ENCODE measurements at places on chromosomes 1 and 21.

- peak; percentile 17 for DNase-seq
Observed at GRCh38 chr1:193229136-193229535, 42.7 kb upstream of the B3GALT2 start.

GRCh38 chr1:198480876-198481275 lies 59.6 kb downstream of the ATP6V1G3 start:
- DNase-seq, result no peak

- DNase-seq, result peak; percentile 51
Observed at GRCh38 chr1:173249349-173249748, 42.2 kb upstream of the TNFSF4 start.

DNA sequence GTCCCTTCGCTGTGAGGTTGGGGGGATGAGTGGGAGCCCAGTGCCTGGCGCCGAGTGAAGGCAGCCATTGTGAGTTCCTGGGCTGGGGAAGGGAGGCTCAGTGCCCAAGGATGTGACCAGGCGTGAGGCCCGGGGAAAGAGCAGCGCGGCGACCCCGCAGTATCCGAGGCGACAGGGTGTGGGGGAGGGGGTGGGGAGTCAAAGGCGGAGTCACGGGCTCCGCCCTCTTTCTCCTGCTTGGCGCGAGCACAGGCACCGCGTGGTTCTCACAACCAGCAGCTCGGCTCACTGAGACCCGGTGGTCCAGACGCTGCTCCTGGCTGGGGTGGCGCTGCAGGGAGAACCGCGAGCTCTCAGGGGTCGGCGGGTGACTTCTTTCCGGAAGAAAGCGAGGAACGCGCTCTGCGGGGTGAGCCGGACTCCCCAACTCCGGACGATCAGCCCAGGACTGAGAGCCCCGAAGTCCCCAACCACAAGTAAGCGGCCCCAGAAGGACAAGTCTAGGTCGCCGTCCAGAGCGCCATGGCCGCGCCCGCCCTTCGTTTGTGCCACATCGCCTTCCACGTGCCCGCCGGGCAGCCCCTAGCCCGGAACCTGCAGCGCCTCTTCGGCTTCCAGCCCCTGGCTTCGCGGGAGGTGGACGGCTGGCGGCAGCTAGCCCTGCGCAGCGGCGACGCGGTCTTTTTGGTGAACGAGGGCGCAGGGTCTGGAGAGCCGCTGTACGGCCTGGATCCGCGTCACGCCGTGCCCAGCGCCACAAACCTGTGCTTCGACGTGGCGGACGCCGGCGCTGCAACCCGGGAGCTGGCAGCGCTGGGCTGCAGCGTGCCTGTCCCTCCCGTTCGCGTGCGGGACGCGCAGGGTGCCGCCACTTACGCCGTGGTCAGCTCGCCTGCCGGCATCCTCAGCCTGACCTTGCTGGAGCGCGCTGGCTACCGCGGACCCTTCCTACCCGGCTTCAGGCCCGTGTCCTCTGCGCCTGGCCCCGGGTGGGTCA lies at the start of gene HPDL:
TSS of gene HPDL (plus strand) at position 269 of the 997 bp plus-strand sequence. CDS start at position 523, 254 bp downstream.
- DNase-seq, result peak; percentile 69

GRCh38 chr1:214953901-214954616 lies 128.5 kb upstream of the KCNK2 start:
- DNase-seq, result no peak

DNA sequence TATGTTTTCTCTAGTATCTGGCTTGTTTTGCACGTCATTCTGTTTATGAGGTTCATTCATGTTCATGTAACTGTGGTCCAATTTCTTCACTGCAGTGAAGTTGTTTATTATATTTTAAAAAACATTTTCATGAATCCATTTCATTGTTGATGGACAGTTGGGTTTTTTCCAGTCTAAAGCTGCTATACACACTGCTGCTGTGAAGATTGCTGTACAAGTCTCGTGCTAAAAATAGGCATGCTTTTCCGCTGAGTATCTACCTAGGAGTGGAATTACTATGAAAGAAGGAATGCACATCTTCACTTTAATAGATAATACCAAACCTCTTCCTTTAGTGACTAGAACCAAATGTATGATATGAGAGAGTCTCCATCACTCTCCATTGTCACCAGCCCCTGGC lies 49.0 kb upstream of the ETS2 start:
- peak; percentile 37 for DNase-seq

- DNase-seq, result no peak
Observed at GRCh38 chr1:160090760-160091159, 7.7 kb downstream of the IGSF8 start.

- no peak for DNase-seq
Observed at GRCh38 chr1:96688767-96689166, 32.8 kb upstream of the PTBP2 start.

DNA sequence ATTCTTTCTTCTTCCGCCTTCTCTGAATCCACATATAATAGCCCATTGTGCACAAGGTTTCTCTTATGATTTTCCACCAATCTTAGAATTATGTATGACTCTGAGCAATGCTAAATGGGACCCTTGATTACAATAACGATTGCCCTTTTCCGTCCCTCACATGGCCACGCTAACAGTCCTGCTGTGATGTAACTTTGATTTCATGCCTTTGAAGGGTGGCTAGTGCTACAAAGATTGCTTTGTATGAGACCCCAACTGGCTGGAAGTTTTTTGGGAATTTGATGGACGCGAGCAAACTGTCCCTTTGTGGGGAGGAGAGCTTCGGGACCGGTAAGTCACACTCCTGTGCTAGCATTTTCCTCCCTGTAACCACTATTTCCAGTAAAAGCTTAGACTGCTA lies 45.3 kb downstream of the PGM1 start:
- no peak for DNase-seq

- no peak for DNase-seq
Observed at GRCh38 chr1:154807048-154807591, 63.0 kb downstream of the KCNN3 start.

GRCh38 chr1:201593200-201593921 lies 54.4 kb downstream of the NAV1 start:
- DNase-seq, result peak; percentile 99

- DNase-seq, result no peak
Observed at GRCh38 chr1:73821520-73821919, 376.5 kb downstream of the LRRIQ3 start.

DNA sequence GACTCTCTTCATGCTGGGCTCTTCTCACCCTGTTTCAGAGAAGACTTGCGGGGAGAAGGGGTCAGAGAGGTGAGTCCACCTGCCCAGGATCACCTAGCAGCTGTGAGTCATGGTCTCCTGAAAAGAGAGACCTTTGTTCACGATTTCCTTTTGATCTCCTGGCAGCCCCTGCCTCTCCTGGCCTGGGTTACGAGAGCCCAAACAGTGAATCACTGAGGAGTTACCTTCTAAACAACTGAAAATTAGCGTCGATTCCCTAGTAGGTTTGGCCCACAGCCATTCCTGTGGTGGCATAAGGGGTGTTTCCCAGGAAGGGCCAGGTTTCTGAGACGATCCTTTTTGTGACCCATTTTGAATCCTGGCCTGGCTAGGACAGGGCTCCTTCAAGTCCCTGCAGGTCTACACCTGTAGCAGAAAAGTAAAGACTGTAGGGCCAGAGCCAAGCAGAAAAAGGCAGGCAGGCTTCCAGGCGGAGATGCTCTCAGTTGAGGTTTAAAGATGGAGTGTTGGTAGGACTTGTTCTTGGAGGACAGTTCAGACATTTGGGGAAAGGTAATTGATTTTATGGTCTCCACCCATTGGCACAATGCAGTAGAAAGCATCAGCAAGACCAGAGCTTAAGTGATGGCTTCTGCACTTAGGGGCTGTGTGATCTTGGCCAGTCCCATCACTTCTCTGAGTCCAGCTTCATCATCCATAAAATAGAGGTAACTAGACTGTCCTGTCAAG lies 2.1 kb upstream of the PLA2G2E start:
- DNase-seq, result no peak

GRCh38 chr1:151282883-151283725 lies 1.0 kb downstream of the ZNF687 start:
- DNase-seq, result peak; percentile 36

DNA sequence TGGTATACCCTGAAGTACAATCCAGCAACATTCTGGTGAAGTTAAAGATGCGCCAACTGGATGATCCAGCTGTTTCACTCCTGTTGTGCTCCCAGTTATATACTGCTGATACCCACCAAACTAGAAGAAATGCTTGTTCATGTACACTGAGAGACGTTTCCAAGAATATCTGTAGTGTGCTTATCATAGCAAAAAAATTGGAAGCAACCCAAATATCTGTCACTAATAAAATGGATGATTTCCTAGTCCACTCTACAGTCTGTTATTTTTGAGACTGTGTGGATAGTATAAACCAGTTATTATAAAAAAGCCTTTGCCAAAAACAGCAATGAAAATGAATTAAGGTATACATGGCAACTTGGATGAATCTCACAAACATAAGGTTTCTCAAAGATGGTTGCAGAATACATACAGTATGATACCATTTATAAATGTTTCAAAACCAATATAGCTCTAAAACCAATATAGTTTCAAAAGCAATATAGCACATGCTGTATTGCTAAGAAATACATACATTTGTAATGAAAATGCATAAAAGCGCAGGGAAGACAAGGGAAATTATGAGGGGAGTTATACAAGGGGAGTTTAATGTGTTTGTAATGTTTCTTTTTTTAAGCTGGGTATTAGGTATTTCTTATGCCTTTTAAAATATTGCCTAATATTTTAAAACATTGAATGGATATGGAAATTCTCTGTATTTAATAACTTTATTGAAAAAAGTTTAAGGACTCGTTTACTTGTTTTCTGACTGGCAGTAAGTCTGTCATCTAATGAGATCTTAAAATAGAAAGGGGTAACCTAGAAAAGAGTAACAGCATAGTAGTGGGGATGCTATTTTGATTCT lies 36.5 kb downstream of the GPSM2 start:
- no peak for DNase-seq
